ENCODE measurements at places on chromosomes 7 and 10.

DNA sequence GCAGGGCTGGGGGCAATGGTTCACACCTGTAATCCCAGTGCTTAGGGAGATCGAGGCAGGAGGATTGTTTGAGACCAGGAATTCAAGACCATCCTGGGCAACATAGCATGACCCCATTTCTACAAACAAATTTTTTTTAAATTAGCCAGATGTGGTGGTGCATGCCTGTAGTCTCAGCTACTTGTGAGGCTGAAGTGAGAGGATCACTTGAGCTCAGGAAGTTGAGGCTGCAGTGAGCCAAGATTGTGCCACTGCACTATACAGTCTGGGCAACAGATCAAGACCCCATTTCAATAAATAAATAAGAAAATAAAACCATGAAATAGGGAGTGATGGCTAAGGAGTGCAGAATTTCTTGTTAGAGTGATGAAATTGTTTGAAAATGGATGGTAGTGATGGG, 8.9 kb downstream of the GRID2IP start:
- H3K4me3 ChIP-seq: no peak overlapping the region
- no peak overlapping the region for H3K27ac ChIP-seq
- no peaks in the 10 kb centered on the region for H3K4me1 ChIP-seq
- H3K36me3 ChIP-seq: no peaks in the 10 kb centered on the region

DNA sequence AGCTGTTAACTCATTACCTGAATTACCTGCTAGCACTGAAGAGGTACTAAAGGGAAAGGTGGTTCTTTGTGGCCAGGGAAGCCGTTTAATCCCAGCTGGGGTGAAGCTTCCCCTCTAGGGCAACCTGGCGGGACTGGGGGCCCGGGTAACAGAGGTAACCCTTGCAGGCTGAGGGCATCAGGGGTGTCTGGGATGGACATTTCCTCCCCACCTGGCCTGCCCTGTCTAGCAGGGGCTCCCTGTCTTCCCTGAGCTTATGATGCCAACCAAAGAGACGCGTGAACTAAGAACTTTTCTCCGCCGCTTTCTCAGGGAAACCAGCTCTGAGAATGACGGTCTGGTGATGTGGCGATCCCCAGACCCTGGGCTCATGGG, 52.8 kb downstream of the UNC5B start:
- no peak for DNase-seq
- H3K27me3 ChIP-seq: no peaks in the 10 kb centered on the region
- H3K4me3 ChIP-seq: no peak overlapping the region
- H3K4me1 ChIP-seq: no peaks in the 10 kb centered on the region

GRCh38 chr7:28435732-28436378, 23.5 kb downstream of the CREB5 start:
- no peaks in the 10 kb centered on the region for H3K27me3 ChIP-seq
- no peaks in the 10 kb centered on the region for H3K4me1 ChIP-seq
- H3K27ac ChIP-seq: no peak overlapping the region
- DNase-seq: no peak

- H3K4me1 ChIP-seq: no peaks in the 10 kb centered on the region
- H3K27me3 ChIP-seq: no peaks in the 10 kb centered on the region
- no peak overlapping the region for H3K4me3 ChIP-seq
- no peak overlapping the region for H3K27ac ChIP-seq
These were observed 15.2 kb downstream of the FAM20C start for GRCh38 chr7:207418-208129.

DNA sequence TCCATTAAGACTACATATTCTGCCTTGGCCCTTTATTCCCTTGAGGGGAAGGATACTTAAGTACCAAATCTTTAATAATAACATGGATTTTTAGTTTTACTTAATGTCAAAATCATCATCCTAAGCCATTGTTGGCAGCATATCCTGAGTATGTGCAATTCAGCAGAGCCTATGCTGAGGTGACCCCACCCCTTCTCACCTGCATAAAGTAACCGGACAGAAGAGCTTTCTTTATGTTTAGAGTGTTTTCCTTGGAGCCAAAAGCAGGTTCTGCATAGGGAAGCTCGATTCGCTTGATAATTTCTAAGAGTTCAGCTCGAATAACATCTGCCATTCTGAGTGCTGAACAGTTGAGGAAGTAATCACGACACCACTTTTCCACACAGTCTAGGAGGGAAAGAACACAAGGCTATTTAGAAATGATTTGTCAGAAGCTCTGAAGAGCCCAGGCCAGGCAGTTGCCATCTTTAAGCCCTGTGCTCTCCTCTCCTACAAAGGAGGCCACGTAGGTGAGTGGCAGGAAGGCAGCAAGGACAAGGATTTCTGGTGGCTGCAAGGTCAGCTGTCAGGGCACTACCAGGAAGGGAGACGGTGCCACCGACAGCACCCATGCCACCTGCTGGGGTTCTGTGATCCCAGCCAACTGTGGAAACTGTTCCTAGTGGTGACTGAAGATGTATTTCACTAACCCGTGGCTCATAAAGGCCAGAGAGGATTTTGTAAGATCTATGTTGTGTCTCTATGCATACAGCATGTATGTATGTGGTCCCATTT, 15.6 kb downstream of the BCCIP start:
- H3K27me3 ChIP-seq: no peaks in the 10 kb centered on the region
- H3K36me3 ChIP-seq: peaks cover 36% of the 10 kb centered on the region
- no peak overlapping the region for H3K27ac ChIP-seq
- no peak for DNase-seq

GRCh38 chr10:26721561-26721960, 24.1 kb downstream of the PDSS1 start:
- no peak overlapping the region for H3K4me3 ChIP-seq
- peak overlapping the region; percentile 16 for H3K27ac ChIP-seq
- no peaks in the 10 kb centered on the region for H3K4me1 ChIP-seq

DNA sequence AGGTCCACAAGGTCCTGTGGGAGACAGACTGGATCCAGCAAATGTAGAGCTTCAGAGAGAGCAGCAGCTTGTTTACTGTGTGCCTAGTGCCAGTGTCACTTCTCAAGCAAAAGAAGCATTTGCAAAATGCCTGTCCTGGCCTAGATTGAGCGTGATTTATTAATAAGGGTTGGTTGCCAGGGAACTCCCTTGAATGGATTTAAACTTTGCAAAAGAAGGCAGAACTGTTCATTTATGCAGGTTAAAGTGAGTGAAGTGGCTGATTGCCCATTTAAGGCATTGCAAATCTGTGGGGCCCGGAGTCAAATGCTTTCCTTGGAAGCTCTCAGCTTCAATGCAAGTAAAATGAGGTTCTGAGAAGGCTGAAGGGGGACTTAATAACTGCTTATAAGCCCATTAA, 71.3 kb downstream of the CDHR3 start:
- no peak for DNase-seq
- H3K4me3 ChIP-seq: no peak overlapping the region
- H3K27me3 ChIP-seq: no peaks in the 10 kb centered on the region
- peaks cover 2% of the 10 kb centered on the region for H3K4me1 ChIP-seq
- H3K27ac ChIP-seq: no peak overlapping the region

GRCh38 chr7:16774986-16775385, 21.4 kb downstream of the TSPAN13 start:
- H3K4me3 ChIP-seq: no peak overlapping the region
- no peaks in the 10 kb centered on the region for H3K27me3 ChIP-seq
- no peaks in the 10 kb centered on the region for H3K36me3 ChIP-seq
- no peaks in the 10 kb centered on the region for H3K4me1 ChIP-seq
- no peak for DNase-seq

GRCh38 chr10:124252097-124252715, 158.8 kb upstream of the CHST15 start:
- H3K4me1 ChIP-seq: peaks cover 4% of the 10 kb centered on the region
- H3K4me3 ChIP-seq: no peak overlapping the region
- no peaks in the 10 kb centered on the region for H3K27me3 ChIP-seq
- DNase-seq: no peak
- no peak overlapping the region for H3K27ac ChIP-seq

- H3K4me3 ChIP-seq: no peak overlapping the region
- no peak for DNase-seq
- H3K36me3 ChIP-seq: peaks cover 6% of the 10 kb centered on the region
- H3K4me1 ChIP-seq: no peaks in the 10 kb centered on the region
- no peak overlapping the region for H3K27ac ChIP-seq
These were observed 106.9 kb upstream of the PDLIM1 start for GRCh38 chr10:95397747-95398146.

DNA sequence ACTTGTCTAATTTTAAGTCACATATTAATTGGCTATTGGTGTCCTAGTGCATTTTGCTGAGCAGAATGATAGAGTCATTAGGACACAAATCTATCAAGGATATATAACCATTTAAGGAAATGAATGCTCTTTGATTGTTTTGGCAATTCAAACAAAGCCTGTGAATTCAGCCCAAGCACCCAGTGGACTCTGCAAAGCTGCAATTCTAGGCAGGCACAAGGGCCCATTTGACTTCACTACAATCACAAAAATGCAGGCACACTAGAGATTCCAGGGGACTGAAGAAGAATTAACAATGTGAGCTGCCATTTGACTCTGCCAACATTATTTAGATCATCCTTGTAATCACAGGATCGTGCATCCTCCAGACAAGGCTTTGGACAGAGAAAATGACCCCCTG, 544.2 kb upstream of the PHF14 start:
- H3K27me3 ChIP-seq: no peaks in the 10 kb centered on the region
- no peak for DNase-seq
- no peak overlapping the region for H3K27ac ChIP-seq
- no peaks in the 10 kb centered on the region for H3K36me3 ChIP-seq

DNA sequence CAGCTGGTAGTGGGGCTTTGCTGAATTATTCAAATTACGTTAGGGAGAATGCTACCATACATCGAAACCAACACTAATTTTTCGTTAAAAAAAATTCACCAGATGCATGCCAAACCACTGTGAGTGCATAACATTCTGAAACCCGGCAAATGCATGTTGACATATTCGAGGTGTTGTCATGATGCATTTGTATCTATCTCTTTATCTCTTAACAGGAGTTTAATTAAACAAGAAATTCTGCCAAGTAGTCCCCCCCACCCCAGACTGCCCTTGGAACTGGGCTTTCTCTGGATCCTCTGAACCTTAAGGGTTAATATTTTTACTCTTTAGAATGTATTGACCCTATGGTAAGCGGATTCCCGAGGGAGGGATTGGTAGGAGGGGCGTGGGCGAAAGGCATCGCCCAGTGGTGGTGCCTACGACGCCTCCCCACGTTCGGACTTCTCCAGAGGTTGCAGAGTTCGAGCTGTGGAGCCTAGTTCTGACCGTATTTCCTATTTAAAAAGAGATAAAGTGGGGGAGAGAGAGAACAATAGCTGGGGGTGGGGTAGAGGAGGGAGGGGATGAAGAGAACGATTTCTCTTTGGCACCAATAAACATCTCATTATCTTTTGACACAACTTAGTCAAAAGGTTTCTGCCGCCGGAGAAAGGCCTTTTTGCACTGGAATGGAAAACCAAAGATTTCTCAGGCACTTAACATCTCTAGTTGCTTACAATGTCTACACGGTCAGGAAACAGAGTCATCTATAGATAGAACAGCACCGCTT, 7.2 kb downstream of the DLX6 start:
- H3K4me1 ChIP-seq: no peaks in the 10 kb centered on the region
- peak; percentile 22 for DNase-seq
- H3K4me3 ChIP-seq: no peak overlapping the region
- peaks cover 95% of the 10 kb centered on the region for H3K27me3 ChIP-seq

- H3K27me3 ChIP-seq: no peaks in the 10 kb centered on the region
- H3K4me3 ChIP-seq: no peak overlapping the region
- DNase-seq: no peak
- H3K36me3 ChIP-seq: no peaks in the 10 kb centered on the region
These were observed 172.0 kb downstream of the MAGI2 start for GRCh38 chr7:79281426-79281825.

- no peak overlapping the region for H3K27ac ChIP-seq
- peaks cover 48% of the 10 kb centered on the region for H3K4me1 ChIP-seq
These were observed 95.0 kb upstream of the DDC start for GRCh38 chr7:50660040-50660829.

- no peak for DNase-seq
- no peaks in the 10 kb centered on the region for H3K4me1 ChIP-seq
- no peaks in the 10 kb centered on the region for H3K27me3 ChIP-seq
- H3K36me3 ChIP-seq: no peaks in the 10 kb centered on the region
These were observed 1080.9 kb upstream of the C7orf33 start for GRCh38 chr7:147509541-147510200.

DNA sequence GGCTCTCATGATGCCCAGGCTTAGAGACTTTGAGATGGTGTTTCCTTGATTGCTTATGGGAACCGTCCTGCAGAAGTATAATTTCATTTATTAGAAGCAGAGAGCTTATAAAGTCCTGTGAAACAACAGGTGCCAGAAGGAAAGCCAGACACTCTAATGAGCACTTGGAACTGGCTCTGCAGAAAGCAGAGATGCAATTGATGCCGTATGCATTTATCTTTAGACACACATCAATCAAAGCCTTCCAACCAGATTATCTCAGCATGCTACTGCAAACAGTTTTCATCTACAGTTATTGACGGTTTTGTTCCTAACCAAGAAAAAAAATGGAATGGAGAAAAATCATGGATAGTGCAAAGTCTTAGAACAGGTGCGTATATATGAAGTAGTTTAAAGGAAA, 371.7 kb upstream of the PRKCQ start:
- H3K27ac ChIP-seq: no peak overlapping the region
- H3K4me3 ChIP-seq: no peak overlapping the region
- no peaks in the 10 kb centered on the region for H3K27me3 ChIP-seq
- H3K4me1 ChIP-seq: no peaks in the 10 kb centered on the region
- DNase-seq: no peak
- no peaks in the 10 kb centered on the region for H3K36me3 ChIP-seq

GRCh38 chr7:139673230-139673629, 104.6 kb downstream of the HIPK2 start:
- peaks cover 32% of the 10 kb centered on the region for H3K4me1 ChIP-seq
- DNase-seq: no peak
- no peaks in the 10 kb centered on the region for H3K36me3 ChIP-seq
- H3K27ac ChIP-seq: peak overlapping the region; percentile 58
- no peak overlapping the region for H3K4me3 ChIP-seq

- no peak overlapping the region for H3K27ac ChIP-seq
- no peak for DNase-seq
- no peak overlapping the region for H3K4me3 ChIP-seq
- H3K27me3 ChIP-seq: no peaks in the 10 kb centered on the region
These were observed 93.2 kb upstream of the KIF5B start for GRCh38 chr10:32149252-32149955.

GRCh38 chr10:2760736-2761135, 306.6 kb upstream of the PFKP start:
- no peaks in the 10 kb centered on the region for H3K4me1 ChIP-seq
- H3K4me3 ChIP-seq: no peak overlapping the region
- no peaks in the 10 kb centered on the region for H3K36me3 ChIP-seq
- no peak overlapping the region for H3K27ac ChIP-seq

Data from kidney (tissue), 22 donors.